COR-L47 (cell line): ENCODE measurements at places on chromosomes 2 and 18.
A peak's percentile ranks its signal among the peaks of the same experiment; 100 is the strongest.

DNA sequence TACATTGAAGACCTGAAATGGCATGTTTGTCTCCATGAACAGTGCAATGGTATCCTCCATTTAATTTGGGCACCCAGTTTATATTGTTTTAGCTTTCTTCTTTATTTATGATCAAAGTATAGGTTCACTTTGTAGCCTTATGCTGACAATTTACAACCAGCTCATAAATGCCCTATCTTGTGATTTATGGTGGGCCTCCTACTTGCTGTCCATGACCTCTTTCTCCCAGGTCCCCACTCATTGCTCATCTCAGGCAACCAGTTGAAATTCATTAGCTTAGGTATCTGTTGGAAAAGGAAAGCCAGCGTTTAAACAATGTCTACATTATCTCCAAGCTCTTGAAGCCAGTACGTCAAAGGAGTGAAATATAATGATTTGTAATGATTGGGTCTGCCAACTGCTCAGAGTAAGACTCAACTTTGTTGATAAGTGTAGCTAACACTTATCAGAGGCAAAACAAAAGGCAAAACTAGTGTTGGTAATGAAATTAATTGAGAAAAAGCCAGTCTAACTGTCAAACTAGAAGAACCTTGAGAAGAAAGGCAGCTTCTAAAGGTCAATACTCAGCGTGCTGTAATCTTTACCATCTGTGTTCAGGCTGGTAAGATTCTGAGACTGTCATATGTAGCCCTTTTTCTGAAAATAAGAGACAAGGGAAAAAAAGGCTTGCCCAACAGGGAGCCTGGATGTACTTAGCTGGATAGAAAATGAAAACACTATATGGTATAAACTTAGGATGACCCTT is 695.9 kb downstream of the EPHA4 start:
- DNase-seq, result no peak

DNA sequence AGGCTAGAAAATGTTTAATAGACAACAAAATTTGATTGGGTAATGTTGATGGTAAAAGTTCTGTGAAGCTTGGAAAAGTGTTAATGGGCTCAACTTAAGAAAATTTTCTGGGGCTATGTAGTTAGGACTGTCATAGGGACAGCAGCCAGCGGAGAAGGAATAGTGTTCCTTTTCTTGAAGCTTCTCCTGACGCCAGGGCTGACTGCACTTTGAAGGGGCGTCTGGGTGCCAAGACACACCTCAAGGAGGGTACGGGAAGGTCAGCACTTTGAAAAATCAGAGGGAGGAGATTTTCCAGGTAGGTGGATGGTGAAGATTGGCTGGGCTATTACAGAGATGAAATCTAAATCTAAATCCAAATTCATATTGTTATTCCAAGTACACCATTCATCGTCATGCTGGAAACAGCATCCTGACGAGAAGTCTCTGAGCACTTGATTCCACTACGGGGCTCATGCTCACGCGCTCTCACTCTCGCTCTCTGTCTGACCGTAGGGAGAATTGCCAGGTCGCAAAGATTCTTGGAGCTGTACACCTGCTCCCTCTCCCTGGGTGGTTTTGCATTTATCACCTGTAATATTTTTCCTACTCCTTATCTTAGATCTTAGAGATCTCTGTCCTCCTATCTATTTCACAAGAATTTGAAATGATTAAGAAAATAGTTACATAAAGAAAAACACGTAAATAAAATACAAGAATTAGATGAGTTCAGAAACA is 91.0 kb downstream of the ITGB1BP1 start:
- no peak for DNase-seq

- peak; percentile 17 for DNase-seq
These were observed 479.7 kb upstream of the ID2 start for GRCh38 chr2:8202132-8202531.

GRCh38 chr2:207750345-207750744 is 19.4 kb downstream of the FZD5 start:
- peak; percentile 41 for DNase-seq

- no peak for DNase-seq
These were observed 169.5 kb downstream of the MYCN start for GRCh38 chr2:16109821-16110310.

DNA sequence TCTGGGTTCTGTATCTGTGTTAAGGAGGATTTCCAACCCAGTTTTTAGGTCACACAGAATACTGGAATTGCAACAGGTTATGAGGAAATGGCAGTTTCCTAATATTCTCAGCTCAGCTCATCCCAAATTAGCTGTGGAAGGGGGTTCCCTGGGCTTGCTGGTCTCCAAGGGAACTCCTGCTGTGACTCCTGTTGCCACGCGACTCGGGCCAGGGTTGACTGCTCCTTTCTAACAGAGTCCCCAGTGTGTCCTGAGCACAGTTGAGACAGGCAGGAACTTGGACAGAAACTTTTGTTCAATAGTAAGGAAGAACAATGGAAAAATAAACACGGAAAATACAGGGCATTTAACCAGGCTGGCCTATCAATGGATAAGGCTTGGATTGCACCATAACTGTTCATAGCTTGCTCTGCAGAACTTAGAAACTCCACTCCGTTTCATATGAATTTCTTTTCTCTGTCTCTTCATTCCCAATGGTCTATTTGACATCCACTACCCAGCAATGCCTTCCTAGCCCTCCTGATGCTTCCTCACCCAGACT is 3.8 kb upstream of the ROCK2 start:
- DNase-seq, result no peak

GRCh38 chr2:171669121-171669520 is 18.1 kb upstream of the DYNC1I2 start:
- no peak for DNase-seq

DNA sequence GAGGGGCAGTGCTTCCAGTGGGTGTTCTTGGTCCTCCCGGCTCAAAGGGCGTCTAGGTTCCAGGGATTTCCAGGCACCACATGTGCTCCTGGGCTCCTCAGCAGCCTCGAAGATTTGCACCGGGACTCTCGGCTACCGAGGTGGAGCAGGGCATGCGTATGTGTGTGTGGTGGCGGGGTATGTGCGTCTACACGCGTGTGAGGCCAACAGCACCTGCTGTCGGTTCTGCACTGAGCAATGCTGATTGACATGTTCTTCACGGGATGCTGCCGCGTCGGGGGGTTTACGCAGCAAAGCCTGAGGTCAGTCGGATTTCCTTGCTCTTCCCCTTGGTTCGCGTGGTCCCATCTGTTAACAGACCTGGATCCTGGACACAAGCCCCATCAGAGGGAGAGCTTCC is 119.8 kb downstream of the NDUFA10 start:
- DNase-seq, result no peak

GRCh38 chr18:49016648-49017539 is 66.1 kb upstream of the SMAD7 start:
- no peak for DNase-seq

DNA sequence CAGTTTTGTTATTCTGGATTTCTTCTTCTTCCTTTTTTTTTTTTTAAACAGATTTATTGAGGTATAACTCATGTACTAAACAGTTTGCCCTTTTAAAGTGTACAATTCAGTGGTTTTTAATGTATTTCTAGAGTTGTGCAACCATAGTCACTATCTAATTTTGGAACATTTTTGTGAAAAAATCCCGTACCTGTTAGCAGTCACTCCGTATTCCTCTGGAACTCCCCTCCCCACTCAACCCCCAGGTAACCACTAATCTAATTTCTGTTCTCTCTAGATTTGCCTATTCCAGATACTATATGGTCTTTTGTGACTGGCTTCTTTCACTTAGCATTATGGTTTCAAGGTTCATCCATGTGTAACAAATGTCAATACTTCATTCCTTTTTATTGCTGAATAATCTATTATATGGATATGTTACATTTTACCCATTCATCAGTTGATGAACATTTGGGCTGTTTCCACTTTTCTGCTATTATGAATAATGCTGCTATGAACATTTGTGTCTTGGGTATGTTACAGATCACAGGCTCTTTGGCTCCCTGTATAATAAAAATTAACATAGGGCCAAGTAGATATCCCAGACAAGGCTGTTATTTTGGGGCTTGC is 21.9 kb downstream of the EHBP1 start:
- no peak for DNase-seq

- DNase-seq, result no peak
These were observed 69.7 kb downstream of the DCC start for GRCh38 chr18:52409727-52410126.

- no peak for DNase-seq
These were observed 366.1 kb downstream of the CLIP4 start for GRCh38 chr2:29481313-29481712.
